Choroid plexus epithelial cell (primary cell): ENCODE measurements at places on chromosomes 6 and 20.

DNA sequence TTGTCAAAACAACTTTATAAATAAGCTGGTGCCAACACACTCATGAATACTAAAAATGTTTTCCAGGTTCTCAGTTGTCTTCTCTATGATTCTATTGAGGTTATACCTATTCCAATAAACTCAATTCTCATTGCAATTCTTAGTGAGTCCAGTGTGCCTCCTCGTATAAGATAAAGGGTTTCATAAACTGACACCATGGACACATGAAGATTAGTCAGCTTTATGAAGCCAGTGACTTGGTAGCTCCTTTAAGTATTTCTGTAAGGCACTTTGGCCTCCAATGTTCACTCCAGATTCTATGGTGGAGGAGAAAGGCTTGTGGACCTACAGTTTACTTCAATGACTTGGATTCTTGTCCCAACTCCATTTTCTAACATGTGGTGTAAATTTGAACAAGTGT, 521.3 kb upstream of the JARID2 start:
- no peak for DNase-seq

GRCh38 chr6:20319520-20320357, 81.9 kb upstream of the E2F3 start:
- DNase-seq, result no peak

DNA sequence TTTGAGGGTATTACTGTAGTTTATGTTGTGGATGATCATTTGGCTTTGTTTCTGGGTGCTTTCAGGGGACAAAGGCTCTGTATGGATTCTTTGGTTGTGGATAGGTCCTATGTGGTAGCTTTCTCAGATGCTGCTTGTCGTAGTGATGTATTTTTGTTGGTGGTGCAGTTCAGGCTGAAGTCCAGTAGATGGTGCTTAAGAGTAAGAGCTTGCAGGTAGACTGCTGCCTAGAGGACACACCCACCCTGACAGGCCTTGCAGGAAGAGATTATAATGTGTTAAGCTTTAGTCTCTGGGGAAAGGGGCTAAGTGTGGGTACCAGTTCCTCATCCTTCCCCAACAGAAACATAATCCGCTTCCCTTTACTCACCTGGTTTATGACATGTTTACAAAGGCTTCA, 62.6 kb upstream of the ADGRB3 start:
- DNase-seq, result peak; percentile 43

GRCh38 chr6:159654483-159655098, 38.5 kb downstream of the SOD2 start:
- peak; percentile 79 for DNase-seq

- DNase-seq, result peak; percentile 46
Observed at GRCh38 chr6:121791396-121792315, 356.2 kb downstream of the GJA1 start.

DNA sequence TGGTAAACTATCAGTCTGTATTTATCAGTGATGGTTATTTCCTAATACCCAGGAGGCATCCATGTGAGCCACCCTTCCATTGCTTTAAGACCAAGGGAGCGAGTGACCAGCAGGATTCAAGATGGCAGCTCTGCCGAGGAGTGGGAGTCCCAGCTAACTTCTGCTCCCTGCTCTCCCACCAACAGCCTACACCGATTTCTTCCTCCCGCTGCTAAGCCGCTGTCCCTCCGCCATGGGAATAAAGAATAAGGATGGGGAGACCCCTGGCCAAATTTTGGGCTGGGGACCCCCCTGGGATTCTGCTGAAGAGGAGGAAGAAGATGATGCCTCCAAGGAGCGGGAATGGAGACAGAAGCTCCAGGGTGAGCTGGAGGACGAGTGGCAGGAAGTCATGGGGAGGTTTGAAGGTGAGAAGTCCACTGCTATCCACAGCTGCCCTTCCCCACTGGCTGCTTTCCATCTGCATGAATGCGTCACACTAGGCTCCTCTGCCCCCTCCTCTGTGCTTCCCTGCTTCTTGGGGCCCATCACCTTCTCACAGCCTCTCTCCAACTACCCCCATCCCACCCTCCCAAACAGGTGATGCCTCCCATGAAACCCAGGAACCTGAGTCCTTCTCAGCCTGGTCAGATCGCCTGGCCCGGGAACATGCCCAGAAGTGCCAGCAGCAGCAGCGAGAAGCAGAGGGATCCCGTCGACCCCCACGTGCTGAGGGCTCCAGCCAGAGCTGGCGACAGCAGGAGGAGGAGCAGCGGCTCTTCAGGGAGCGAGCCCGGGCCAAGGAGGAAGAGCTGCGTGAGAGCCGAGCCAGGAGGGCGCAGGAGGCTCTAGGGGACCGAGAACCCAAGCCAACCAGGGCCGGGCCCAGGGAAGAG, 10.3 kb downstream of the NFKBIL1 start:
- DNase-seq, result no peak

DNA sequence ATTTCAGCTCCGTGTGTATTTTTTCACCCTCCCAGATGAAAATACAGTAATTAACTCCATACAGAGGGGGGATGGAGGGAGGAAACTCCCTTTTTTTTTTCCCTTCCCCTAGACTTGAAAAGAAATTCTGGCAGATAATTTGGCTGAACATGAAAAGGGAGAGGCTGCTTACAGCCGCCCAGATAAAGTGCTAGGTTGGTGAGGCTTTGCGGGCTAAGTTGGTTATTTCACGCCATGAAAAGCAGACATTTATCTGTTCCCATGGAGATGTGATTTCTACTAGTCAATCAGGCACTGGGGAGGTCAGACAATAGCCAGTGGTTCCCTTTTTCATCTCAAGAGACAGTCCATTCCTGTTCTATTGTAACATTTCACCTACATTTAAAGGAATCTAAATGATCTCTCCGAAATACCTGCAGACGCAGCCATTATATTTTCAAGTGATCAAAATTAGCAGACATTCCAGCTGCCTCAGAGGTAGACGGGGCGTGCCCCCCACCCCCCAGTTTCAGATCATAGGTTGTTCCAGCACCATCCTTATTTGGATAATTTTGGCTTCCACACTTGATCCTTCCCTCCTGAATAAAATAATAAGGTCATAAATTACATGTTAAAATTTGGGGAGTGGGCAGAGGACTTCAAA, 143.9 kb upstream of the ZNF217 start:
- DNase-seq, result peak; percentile 20

DNA sequence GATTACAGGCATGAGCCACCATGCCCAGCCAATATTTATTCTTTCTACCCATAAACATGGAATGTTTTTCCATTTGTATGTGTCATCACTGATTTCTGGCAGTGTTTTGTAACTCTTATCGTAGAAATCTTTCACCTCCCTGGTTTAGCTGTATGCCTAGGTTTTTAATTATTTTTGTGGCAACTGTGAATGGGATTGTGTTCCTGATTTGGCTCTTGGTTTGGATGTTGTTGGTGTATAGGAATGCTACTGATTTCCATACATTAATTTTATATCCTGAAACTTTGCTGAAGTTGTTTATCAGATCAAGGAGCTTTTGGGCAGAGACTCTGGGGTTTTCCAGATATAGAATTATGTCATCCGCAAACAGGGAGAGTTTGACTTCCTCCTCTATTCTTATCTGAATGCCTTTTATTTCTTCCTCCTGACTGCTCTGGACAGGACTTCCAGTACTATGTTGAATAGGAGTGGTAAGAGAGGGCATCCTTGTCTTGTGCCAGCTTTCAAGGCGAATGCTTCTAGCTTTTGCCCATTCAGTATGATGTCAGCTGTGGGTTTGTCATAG, 198.6 kb downstream of the ZDHHC14 start:
- DNase-seq, result no peak

GRCh38 chr6:109961611-109962041, 16.5 kb upstream of the GPR6 start:
- DNase-seq, result peak; percentile 35

DNA sequence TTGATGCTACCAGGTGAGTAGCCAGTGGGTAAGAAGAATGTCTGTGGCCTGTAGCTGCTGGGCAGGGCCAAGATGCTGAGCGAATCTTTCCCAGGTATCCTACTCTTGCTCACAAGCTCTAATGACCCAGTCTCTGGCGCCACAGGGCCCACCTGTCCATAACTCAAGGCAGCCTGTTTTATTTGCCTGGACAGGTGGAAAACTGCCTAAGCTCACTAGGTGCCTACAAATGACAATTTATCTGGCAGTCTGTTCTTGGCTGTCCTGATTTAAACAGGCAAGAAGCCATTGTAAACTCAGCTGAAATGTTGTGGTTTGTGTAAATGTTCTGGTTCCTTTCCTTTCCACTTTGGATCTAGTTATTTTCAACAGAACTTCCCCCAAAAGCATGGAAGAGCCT, 113.3 kb downstream of the TCP11 start:
- DNase-seq, result no peak

DNA sequence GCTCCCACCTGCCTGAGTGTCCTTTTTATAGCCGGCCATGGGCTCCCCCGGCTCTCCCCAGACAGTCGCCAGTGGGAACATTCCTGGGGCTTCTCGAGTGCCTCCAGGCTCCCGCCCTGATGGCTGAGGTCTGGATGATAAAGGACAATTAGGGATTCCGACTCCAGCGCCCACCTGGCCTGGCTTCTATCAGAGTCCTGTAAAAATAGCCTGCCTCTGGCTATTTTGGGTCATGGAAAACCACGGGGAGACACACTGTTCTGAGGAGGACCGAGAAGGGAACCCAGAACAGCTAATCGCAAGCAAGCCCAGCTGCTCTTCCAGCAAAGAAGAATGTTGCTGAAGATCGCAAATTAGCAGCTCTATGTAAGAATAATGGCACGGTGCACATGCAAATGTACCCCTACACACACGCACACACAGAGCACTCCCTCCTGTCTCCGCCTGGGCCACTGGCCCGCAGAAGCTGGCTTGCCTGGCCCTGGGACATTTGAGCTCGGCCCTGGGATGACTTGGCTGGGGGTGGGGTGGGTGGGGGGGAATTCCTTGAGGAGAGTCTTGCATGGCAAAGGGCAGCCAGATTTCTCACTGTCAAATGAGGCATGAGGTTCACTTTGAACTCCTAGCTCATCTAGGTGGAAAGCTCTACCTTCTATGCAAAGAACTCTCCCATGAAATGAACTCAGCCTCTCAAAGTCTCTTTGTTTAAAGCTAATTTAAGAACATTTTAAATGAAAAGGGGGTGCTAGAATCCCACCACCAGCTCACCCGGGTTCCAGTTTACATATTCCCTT, 55.3 kb downstream of the CTCFL start:
- DNase-seq, result no peak

GRCh38 chr20:45254383-45255262, at the start of gene SLPI:
TSS of gene SLPI (minus strand) at chr20:45254564. CDS start at chr20:45254543, 21 bp downstream.
- peak; percentile 91 for DNase-seq

GRCh38 chr6:111939902-111940301, 66.7 kb upstream of the FYN start:
- no peak for DNase-seq

GRCh38 chr6:113625850-113626249, 231.3 kb upstream of the MARCKS start:
- no peak for DNase-seq

- DNase-seq, result no peak
Observed at GRCh38 chr6:28856620-28857005, 67.2 kb downstream of the TRIM27 start.

DNA sequence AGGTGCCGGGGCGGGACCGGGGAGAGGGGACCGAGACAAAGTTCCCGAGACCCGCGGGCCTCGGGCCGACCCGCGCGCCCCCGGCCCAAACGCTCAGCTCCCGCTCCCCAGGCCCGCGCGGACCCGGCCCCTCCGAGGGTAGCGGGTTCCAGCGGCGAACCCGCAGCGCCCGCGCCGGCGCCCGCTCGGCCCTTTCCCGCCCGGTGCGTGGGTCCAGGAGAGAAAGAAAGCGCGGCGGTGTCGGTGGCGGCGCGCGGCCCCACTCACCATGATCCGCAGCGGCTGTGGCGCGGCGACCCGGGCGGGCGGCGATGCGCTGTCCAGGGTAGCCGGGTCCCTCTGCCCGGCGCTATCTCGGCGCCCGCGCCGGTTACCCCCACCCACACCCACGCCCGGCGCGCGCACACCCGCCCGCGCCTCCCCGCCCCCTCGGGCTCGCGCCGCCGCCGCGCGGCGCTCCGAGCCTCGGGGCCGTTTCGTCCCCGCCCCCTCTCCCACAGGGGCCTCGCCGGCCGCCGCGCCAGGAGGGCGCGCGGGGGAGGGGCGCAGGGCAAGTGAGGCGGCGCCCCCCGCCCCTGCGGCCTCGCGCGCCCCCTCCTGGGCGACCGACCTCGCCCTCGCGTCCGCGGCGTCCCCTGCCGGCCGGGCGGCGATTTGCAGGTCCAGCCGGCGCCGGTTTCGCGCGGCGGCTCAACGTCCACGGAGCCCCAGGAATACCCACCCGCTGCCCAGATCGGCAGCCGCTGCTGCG, at the start of gene ELOVL2:
ELOVL2 (minus strand) TSS at position 345 of the 751 bp plus-strand sequence; CDS start at position 270, 75 bp downstream.
- peak; percentile 26 for DNase-seq

DNA sequence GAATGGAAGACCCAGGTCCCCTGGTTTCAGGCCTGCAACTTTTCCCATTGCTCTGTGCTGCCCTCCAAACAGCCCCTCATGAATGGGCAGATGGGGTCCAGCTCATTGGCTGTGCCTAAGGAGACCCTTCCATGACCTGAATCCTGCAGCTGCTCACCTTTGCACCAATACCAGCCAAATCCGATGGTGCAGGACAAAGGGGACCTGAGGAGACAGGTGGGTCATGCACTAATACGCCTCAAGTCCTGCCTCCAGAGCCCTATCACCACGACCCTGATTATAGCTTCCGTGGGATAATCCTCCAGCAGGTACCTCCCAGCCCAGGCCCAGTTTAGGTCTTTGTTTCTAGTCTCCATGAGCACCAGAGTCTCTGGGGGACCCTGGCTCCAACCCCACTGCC, 16.8 kb downstream of the TREM1 start:
- DNase-seq, result no peak

- no peak for DNase-seq
Observed at GRCh38 chr20:49868538-49868937, 46.8 kb downstream of the SPATA2 start.

DNA sequence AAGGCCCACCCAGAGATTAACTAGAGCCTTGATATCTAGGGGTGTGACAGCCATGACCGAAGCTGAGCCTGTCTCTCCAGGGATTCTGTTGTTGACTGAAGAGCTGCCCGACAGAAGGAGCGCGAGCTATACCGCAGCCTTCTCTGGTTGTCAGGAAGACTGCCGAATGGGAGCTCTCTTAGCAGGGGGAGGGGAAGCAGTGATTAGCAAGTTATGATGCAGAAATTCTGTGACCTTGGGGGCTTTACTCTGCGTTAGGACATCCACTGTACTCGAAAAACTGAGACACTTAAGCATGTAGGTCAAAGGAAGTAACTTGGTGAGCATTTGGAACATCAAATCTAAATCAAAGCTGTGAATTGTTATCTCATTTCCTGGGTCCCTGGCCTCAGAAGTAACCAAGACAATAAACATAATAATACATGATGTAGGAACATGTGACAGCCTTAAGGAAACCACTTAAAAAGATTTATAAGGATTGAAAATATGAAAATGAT, 84.7 kb downstream of the MAP3K4 start:
- DNase-seq, result peak; percentile 34

- DNase-seq, result peak; percentile 74
Observed at GRCh38 chr6:30690403-30691207, at the start of gene NRM. TSS of gene NRM (minus strand) at chr6:30690984. CDS start at chr6:30690974, 10 bp downstream.

- DNase-seq, result no peak
Observed at GRCh38 chr6:16762268-16762549, 949 bp upstream of the ATXN1 start.

DNA sequence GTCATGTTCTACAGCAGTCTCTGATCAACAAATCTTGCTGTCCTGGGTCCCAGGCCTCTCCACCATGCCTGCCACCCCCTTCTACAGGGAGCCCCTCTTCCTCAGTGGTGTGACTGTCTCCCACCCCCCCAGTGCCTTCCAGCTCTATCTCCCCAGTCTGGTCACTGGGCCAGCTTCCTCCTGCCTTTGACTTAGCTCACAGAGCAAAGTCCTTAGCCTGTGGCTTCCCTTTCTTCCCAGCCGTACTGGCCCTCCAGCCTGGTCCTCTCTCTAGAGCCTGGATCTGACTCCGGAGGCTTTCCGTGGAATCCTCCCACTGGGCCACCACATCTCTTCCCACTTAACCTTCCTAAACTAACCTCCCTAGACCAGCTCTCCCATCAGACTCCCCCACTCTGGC, 17.0 kb downstream of the MAPK13 start:
- DNase-seq, result no peak
